ENCODE measurements at places on chromosomes 5 and 9.

GRCh38 chr9:89489548-89490530 lies 8.1 kb downstream of the SEMA4D start:
- no peak for DNase-seq

GRCh38 chr9:127714020-127714750 lies 1.3 kb downstream of the PTRH1 start:
- DNase-seq: no peak

DNA sequence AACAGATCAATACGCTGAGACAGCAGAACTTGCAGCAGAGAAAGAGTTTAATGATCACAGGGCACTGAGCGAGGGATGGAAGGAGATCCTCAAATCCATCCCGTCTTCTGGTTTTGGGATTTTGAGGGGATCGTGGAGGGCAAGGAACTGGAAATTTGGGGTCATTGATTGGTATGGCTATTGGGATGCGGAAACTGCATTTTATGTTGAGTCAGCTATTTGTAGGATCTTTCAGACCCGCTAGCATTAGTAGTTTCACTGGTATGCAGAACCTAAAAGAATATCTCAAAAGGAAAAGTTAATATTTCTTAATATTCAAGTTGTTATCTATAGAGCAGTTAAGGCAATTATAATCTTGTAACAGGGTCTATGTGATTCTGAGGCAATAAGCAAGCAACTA lies 771.7 kb upstream of the CTNND2 start:
- no peak for DNase-seq

DNA sequence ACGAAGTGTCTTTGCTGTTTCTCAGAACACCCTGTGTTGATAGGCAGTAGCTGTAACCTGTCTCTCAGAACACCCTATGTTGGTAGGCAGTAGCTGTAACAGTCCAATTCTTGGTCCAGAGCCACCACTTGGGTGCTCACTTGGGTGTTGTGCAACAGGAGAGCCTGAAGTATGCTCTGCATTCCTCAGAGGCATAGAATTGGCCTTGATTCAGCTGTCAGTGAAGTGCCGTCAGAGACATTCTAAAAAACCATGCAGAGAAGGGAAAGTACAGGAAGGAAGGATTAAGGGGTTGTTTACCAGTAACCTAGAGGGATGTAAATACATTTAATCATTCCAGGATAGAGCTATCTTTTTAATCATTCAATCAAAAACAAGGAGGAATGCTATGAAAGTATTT lies 231.2 kb downstream of the ARRDC3 start:
- no peak for DNase-seq

GRCh38 chr5:169804861-169805260 lies 167.8 kb downstream of the DOCK2 start:
- no peak for DNase-seq

DNA sequence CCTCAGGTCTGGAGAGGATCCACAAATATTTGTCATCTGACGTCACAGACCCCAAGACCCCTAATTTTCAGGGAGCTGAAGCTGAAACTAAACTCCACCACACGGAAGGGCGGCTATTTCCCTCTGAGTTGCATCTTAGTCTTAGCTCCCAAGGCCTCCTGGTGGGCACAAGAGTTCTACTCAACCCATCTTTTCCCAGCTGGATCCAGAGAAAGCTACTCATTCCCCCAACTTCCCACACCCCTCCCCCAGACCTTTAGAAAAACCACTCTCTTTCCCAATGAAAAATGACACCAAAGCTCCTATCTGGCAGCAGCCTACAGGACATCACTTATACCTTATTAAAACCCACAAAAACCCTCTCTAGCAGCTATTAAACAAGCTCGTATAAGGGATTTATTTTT lies 67.1 kb upstream of the SLC1A1 start:
- DNase-seq: no peak

DNA sequence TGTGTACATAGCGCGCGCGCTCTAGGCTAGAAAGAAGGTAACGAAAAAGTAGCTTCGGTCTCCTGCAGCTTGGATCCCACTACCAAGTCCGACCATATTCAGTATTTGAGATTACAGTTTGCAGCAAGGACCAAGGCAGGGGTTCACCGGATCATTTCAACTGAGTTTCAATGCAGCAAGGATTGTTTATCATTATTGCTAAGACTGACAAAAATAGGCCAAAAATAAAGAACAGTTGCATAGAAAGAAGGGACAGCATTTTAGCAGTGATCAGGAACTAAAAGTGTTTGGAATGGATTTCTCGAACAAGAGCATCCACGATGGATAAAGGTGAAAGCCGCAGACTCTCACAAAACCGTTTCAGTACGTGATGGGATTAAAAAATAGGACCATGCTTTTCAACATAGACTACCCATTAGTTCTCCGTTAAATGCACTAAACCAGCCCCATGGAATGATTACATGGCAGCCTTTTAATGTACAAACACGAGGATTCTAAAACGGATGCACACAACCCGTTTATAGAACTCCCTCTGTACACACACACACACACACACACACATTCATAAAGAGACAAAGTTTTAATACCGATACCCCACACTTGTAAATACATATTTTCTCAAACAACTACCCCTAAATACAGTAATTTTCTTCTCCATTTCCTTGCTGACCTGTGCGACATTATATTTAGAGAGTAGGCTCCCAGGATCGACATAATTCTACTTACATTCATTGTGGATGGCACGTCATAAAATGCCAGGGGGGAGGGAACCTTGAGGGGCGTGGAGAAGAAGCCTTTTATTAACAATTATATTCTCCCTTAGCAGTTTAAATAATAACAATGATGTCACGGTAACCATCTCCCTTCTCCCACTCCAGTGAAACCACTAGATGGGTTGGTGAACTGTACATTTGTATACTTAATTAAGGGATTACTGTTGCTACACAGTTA lies 197.1 kb downstream of the MEF2C start:
- DNase-seq: no peak

DNA sequence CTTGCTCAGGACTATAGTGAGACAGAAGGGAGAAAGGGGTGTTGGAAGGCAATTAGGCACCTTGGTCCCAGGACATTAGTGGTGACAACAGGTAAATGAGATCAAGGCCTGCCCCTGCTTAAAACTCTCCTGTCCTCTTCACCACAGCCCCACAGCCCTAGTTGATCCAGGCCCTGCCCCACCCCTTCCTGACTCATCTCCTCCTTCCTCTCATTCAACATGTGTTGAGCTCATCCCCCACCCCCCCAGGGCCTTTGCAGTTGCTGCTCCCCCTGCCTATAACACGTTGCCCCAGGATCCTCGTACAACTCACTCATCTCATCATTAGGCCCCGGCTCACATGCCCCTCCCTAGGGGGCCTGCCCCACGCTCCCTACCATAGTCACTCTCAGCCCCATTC lies 66.8 kb downstream of the TSPAN17 start:
- no peak for DNase-seq

- DNase-seq: no peak
Measured at GRCh38 chr9:17852108-17852507, 273.2 kb downstream of the SH3GL2 start.

DNA sequence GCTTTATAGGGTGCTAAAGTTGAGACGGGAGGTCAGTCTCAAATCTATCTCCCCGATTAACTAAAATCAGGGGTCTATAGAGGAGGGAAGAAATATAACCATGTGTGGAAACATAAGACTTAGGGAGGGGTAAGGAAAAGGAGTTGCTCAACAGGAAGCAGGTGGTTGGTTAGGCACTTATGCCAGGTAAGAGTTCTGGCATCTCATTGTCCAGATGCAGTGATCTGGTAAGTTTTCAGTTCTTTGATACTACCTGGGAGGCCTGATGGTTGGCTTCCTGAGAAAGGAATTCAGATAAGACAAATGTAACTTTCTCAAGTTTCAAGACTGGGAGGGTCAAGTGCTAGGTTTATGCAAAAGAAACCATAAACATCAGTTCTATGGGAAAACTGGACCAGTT lies 47.7 kb downstream of the CERT1 start:
- DNase-seq: no peak

DNA sequence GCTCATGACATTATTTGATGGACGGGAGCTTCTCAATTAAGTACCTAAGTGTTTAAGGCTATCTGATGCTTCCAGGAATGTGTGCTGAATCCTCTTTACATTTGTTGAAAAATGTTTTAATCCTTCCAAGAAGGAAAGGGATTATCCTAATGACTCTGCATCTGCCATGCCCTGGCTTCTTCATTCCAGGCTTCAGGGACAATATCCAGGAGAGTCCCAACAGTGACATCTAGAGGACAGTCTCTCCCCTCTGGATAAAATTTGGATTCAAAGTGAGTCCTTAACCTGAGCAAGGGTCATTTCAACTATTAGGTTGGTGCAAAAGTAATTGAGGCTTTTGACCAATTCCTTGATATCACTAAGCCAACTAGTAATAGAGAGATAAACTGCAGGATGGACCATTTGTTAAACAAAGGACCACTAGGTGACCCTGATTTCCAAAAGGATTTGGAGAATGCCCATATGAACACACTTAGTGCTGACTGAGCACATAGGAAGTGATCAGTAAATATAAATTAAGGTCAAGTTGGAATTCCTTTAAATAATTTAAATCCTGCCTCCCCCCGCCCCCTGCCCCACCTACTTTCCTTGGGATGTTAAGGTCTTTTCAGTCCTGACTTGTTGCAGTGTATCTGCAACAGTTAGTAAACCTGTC lies 19.1 kb downstream of the TNFSF8 start:
- DNase-seq: no peak

DNA sequence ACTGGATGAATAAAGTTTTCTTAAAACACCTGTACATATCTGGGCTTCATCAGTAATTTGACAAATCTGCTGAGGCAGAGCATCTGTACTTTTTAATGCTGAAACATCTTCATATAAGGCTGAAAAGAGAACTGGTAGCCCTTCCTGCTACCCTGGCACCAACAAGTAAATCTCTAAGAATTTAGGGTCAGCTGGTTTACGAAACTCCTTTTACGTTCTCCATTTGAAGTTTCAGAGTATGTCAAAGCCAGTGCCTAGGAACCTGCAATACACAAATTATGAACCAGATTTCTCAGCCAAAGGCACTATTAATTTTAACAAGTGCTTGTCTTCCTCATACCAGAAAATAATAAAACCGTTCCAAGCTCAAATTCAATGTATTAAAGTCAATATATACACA lies 3.8 kb downstream of the ZFAND5 start:
- DNase-seq: no peak

- DNase-seq: no peak
Measured at GRCh38 chr5:159459951-159460538, 129.8 kb upstream of the IL12B start.

- DNase-seq: no peak
Measured at GRCh38 chr5:5077236-5077635, 62.9 kb upstream of the ADAMTS16 start.

DNA sequence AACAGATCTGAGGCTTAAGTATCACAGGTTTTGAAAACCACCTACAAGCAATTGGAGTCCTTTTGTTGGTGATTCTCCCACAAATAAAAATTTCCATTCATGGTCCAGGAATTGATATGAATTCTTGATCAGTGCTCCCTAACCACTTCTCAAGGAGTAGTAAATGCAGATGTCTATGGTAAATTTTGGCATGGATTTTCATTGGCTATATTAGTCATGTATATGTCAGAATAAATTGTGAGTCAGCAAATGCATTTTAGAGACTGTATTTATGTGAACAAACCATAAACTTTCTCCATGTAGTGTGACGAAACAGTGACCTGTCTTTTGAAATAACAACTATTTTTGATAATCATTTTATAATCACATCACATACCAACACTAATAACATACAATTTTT lies 611.1 kb downstream of the HTR1A start:
- DNase-seq: no peak

GRCh38 chr5:8522646-8523045 lies 653.7 kb downstream of the MTRR start:
- DNase-seq: no peak

DNA sequence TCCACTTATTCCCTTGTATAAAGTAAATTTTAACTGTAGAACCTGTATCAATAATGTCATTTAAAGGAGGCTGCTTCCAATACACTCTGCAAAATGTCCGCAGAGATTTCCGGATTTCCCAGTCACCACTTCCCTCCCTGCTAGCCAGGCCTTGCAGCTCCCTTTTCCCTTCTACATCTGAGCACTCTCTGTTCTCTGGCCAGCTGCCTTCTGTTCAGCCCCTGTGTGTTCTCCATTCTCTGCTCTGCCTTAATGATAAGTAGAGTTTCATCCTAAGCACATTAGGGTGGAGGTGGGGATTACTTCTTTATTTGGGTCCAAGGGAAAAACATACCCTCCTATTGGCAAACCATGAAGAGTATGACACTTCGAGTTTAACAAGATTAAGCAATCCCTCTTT lies 719.6 kb upstream of the WWC1 start:
- no peak for DNase-seq

DNA sequence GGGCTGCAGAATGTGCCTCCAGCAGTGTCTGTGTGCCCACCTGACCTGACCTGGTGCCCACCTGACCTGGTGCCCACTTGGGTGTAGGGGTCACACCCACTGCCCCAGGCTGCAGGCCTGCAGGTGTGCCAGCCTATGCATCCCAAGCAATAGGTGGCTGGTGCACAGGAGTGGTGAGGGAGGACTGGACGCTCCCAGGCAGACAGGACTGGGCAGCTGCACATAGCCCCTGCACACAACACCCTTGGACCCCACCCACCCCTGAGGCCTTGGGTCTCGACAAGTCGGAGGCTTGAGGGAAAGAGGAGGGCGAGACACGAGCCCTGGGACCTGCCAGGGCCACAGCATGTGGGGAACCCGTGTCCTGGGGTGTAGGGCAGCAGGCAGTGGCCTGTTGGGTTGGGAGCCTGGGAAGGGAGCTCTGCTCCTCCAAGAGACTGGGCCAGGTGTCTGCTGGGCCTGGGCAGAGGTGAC lies 10.8 kb upstream of the NRARP start:
- DNase-seq: no peak

DNA sequence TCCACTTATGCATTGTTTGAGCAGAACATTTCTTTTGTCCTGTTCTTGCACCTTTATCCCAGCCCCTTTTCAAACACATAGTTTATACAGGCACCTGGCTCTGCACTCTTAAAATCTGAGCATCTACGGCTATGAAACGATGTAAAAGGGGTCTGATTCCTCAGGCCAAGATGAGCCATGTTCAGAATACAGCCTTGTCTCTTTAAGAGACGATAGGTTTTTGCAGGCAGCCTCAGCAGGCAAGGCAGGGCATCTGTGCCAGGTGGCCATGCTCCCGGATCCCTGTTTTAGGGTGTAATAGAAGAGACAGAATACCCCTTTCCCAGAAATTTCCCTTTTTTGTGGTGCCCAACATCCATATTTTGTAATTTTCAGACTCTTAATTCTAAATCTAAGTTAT lies 89.1 kb upstream of the NFIB start:
- no peak for DNase-seq

- DNase-seq: no peak
Measured at GRCh38 chr5:73625944-73626811, at the start of gene ARHGEF28. ARHGEF28 (plus strand) TSS chr5:73626196; CDS start chr5:73684852, 58,656 bp downstream.

- DNase-seq: no peak
Measured at GRCh38 chr5:136212252-136212721, 19.3 kb upstream of the SMIM32 start.

GRCh38 chr5:93272108-93272507 lies 308.9 kb downstream of the NR2F1-AS1 start:
- DNase-seq: no peak

GRCh38 chr9:107224252-107224651 lies 58.8 kb upstream of the RAD23B start:
- DNase-seq: no peak
